NCI-H1436 (cell line): ENCODE measurements at places on chromosomes 5 and 9.

- no peak for DNase-seq
These were observed 45.4 kb downstream of the MFAP3 start for GRCh38 chr5:154084062-154084639.

GRCh38 chr9:4762886-4763541, 22.0 kb upstream of the AK3 start:
- no peak for DNase-seq

DNA sequence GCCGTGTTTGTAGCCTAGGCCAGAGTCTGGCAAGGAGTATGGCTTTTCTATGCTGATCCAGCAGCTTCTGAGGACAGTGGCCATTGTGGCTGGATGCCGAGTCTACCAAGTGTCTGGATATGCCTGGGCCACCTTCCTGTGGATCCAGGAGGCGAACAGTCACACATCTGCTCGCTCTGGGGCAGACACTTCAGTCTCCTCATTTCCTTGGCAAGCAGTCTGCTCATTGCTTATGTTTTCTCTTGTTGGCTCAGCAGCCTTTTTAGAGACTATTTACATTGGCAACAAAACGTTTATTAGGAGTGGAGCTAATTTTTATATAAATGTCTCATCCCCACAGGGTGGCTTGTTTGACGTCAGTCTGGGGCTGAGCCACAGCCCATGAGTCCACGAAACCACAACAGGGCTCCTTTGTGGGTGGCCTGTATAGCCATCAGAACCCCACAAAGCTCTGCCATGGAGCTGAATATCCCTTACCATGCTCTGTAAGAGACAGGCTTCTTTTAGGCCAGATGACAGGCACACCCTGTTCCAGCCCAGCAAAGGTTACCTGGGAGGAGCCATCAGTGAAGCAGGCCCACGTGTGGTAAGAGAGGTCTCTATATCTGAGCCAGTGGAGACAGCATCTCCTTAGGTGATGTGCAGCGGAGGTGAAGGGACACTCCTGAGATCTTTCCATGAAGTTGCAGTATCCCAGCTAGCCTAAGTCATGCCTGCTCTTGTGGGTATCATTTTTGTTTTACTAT, 221.7 kb downstream of the DIRAS2 start:
- DNase-seq: no peak

- DNase-seq: no peak
These were observed 438.8 kb upstream of the SEMA6A start for GRCh38 chr5:117013280-117013877.

- no peak for DNase-seq
These were observed 8.9 kb upstream of the AGXT2 start for GRCh38 chr5:35056686-35057085.

- no peak for DNase-seq
These were observed 16.9 kb upstream of the SLC6A19 start for GRCh38 chr5:1184481-1184880.

GRCh38 chr5:36624277-36624676, 17.9 kb downstream of the SLC1A3 start:
- no peak for DNase-seq

- DNase-seq: peak; percentile 3
These were observed 138.4 kb downstream of the LHFPL2 start for GRCh38 chr5:78509884-78510769.

DNA sequence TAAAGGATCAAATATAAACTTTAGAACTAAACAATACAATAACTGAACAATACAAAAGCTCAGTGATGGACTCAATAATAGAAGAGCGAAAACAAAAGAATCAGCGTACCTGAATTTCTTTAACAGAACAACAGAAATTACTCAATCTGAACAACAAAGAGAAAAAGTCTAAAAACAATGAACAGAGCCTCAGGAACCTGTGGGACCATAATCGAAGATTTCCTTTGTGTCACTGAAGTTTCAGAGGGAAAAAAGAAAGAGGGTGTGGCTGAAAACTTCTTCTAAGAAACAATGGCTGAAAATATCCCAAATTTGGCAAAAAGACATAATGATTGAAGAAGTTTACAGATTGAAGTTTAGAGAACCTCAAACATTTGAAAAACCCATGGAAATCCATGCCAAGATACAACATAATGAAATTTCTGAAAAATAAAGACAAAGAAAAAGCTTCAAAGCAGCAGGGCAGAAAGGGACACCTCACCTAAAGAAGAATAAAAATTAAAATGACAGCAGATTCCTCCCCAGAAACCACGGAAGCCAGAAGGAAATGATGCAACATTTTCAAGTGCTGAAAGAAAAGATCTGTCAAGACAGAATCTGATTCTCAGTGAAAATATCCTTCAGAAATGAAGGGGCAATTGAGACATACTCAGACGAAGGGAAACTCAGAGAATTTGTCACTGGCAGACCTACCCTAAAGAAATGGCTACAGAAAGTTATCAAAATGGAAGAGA, 288.8 kb downstream of the ARL15 start:
- DNase-seq: no peak

- DNase-seq: no peak
These were observed 709 bp downstream of the WHRN start for GRCh38 chr9:114504341-114505186.

- no peak for DNase-seq
These were observed 412.2 kb upstream of the CDH9 start for GRCh38 chr5:27450607-27451006.

DNA sequence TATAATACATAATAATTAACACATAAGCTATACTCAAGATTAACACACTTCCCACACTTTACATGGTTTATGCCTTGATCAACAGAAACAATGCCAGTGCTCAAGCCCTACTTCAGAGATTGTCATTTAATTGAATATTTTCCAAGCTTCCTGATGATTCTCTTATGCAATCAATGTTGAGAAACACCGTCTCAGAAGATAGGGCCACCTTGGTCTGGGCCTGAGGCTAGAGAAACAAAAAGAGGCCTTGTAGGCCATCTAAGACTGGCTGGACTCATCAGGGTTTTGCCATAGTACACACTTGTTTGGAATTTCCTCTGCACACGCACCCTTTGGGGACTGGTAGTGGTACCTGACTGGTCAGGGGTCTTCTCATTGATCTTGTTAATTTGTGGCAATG, 16.3 kb downstream of the C9orf152 start:
- DNase-seq: no peak

DNA sequence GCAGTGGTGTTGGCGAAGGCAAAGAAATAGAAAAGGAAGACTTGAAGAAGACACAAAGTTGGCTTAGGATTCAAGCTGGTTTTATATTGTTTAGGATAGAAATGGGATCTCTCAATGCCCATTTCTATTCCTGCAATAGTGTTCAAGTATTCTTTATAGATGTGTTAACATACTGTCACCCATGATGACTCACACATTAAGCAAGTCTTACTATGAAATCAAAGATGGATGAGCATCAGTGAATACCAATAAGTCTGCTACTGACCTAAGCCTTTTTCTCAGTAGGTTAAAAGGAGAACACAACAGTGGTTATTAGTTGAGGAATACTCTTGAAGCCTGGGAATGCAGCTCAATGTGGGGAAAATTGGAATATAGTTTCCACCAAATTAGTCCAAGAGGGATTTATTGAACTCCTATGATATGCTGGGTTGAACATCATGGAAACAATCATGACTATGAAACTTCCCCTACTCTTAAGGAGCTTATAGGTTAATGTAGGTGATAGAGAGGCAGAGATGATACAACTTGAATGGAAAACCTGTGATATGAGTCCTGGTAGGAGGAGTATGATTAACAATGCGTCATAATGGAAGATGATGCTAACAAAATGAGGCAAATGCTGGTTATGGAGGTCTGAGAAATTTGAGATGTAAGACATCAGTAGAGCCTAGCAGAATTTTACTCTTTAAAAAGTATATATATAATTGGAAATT, 417.1 kb upstream of the DAP start:
- DNase-seq: no peak

- no peak for DNase-seq
These were observed 20.5 kb downstream of the ERAP2 start for GRCh38 chr5:96896806-96897205.

- DNase-seq: no peak
These were observed 187.1 kb downstream of the KDM4C start for GRCh38 chr9:6944896-6945295.

- DNase-seq: peak; percentile 69
These were observed 54.0 kb downstream of the CCDC171 start for GRCh38 chr9:15606643-15607472.

DNA sequence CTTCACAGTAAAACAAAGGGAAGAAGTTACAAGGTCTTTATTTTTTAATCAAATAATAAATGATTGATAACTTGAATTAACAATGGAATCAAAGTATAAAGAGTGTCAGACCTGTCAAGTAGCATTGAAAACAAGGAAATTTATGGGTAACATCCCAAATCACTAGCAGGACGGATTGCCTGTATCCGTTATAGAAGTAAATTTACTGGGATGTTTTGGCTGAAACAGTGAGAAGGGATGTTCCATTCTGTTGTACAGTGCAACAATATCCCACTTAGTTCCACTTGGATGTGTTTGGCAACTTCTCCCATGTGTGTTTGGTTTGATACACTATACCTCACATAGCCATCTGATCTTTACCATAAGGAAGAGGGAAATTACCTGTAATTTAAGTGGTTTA, 421.0 kb upstream of the CHD1 start:
- no peak for DNase-seq

DNA sequence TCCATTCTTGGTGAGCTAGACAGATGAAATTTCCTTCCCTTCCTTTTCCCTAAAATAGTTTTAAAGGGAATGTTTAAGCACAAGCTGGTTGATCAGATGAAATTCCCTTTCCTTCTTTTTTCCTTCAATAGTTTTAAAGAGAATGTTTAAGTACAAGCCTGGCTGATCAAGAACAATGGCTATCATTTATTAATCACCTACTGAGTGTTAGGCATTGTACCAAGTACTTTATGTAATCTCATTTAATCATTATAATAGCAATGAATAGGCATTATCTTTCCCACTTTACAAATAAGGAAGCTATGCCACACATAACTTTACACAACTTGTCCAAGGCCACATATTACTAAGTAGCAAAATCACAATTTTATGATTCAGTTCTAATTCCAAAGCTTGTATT, 152.0 kb upstream of the ACOT12 start:
- no peak for DNase-seq

GRCh38 chr5:9543311-9543920, 2.5 kb downstream of the SEMA5A start:
- no peak for DNase-seq

- DNase-seq: no peak
These were observed 28.6 kb upstream of the SLCO4C1 start for GRCh38 chr5:102324714-102325113.

- no peak for DNase-seq
These were observed 19.7 kb upstream of the GLE1 start for GRCh38 chr9:128484686-128485413.

DNA sequence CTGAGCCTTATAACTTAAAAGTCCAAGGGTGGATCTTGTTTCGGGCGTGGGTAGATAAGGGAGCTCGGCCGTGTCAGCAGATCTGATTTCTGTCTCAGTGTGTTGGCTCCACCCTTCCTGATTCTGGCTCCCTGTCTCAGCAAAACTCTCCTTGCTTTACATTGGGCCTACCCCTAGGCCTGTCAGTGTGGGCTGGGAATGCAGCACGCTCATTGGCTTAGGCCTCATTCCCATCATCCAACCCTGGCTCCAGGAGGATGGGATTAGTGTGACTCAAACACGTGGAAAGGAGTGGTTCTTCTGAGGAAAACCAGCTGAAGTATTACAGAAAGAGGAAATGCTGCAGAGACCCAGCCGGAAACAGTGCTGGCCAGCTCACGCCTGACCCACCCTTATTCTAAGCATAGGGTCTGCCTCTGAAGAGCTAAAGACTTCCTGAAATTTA, 59.9 kb downstream of the ZFAND5 start:
- DNase-seq: peak; percentile 22

DNA sequence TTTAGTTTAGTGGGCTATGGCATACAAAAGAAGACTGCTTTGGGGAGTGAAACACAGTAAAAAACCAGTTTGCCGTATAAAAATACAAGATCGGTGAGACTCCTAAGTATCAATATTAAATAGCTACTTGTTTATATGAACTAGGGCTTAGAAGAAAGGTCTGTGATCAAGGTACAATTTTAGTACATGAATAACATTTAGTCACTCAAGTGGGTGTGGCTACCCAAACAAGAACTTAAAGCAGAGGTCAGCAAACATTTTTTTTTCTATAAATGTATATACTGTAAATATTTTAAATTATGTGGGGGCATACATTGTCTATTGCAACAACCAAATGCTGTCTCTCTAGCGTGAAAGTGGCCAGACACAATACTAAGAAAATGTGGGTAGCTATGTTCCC, 1452.5 kb upstream of the NUDT12 start:
- DNase-seq: no peak

DNA sequence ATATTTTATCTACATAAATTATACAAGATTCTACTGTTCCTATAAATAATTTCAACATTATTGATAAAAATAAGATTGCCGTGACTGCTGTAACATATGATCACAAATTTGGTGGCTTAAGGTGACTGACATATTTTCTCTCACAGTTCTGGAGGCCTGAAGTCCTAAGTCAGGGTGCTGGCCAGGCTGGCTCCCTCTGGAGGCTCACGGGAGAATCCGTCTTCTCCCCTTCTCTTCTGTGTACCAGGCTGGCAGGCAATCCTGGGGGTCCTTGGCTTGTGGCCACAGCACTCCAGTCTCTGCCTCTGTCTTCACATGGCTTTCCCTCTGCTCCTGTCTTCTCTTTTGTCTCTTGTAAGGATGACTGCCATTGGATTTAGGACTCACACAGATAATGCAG, 31.7 kb upstream of the IRX2 start:
- DNase-seq: no peak

DNA sequence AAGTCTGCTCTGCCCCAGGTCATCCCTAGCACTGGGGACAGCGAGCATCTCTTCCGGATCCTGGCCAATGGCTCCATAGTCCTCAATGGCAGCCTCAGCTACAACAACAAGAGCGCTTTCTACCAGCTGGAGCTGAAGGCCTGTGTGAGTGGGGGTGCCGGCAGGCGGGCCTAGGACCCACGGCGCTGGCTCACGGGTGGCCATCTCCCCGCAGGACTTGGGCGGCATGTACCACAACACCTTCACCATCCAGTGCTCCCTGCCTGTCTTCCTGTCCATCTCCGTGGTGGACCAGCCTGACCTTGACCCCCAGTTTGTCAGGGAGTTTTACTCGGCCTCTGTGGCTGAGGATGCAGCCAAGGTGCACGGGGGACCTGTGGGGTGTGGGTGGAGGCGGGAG, 25.9 kb downstream of the CDHR2 start:
- DNase-seq: no peak

GRCh38 chr9:112059966-112060320, 115.2 kb downstream of the SUSD1 start:
- DNase-seq: no peak

- DNase-seq: no peak
These were observed 24.7 kb downstream of the ERP44 start for GRCh38 chr9:100074093-100074492.

GRCh38 chr9:120873512-120873911, 3.5 kb downstream of the PHF19 start:
- no peak for DNase-seq

- DNase-seq: no peak
These were observed 36.1 kb upstream of the MYOT start for GRCh38 chr5:137831526-137831925.

- no peak for DNase-seq
These were observed 83.0 kb downstream of the SMC2 start for GRCh38 chr9:104177003-104177611.
